ENCODE measurements at places on chromosomes 1 and 21. TPM values are rescaled to one million over a fixed set of nuclear protein-coding genes. Genes with fewer than 3 reads are reported as not detected.
A peak's percentile ranks its signal among the peaks of the same experiment; 100 is the strongest.

Gene LCE1E
- total RNA-seq = not detected

Gene TMEM269
- 0.57 TPM for total RNA-seq

Gene GUCA2B
- not detected for total RNA-seq

DNA sequence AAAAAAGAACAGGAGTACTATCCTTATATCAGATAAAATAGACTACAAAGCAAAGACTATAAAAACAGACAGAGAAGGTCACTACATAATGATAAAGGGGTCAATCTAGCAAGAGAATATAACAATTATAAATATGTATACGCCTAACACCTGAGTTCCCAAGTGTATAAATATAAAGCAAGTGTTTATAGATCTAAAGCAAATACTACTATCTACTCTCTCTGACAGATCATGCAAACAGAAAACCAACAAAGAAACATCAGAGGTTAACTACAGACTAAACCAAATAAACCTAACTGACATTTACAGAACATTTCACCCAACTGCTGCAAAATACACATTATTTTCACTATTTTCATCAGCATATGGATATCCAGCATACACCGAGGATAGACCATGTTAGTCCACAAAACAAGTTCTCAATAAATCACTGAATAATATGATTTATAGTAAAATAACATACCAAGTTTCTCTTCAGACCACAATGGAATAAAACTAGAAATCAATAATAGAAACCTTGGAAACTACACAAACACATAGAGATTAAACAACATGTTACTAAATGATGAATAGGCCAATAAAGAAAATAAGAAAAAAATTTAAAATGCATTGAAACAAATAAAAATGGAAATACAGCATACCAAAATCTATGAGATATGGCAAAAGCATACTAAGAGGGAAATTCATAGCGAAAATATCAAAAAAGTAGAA lies 22.7 kb downstream of the UCHL5 start:
- DNase-seq = no peak

DNA sequence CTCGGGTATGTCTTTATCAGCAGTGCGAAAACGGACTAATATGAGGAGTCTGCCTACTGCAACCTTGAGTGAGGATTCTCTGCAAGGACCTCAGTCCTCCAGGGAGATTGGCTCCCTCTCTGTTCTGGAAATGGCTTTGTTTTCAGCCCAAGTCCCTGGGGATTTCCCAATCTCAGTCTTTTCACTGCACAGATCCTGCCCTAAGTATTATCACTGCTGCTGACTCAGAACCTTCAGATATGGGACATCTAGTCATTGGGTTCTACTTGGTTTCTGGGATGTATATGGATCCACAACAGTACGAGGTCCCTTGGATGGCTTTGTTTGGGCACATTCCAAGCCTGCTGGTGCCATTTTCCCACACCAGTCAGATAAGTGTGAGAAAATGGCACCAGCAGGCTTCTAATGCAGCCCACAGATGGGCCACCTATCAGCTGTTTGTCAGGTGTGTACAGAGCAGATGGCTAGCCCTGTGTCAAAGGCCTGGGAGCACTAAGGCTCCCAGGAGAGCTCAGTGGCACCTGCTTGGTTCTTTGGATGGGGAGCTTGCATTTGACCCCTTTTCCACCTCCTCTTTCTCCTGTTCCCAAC lies 27.4 kb downstream of the ELF3 start:
- DNase-seq = no peak

DNA sequence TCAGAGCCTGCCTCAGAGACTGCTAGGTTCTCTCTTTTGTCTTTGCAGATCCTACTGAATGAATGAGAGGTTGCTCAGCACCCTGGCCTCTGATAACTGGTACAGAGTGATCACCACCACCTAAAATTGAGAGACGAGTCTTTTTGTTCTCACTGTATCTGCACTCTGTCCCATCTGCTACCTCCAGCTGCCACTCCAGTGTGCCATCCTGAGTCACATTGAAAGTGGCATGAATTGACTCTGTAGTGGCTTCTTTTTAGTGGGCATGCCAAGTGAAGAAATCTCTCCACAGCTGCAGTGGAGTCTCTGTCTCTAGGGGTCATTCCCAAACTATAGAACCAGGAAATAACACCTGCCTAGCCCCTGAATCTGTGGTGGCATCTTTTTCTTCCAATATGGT lies 14.7 kb downstream of the CAMK1G start:
- DNase-seq = no peak

- DNase-seq = peak; percentile 66
These were observed 57.3 kb downstream of the NKAIN1 start for GRCh38 chr1:31182352-31182751.

- peak; percentile 90 for DNase-seq
These were observed 9.0 kb downstream of the CD2 start for GRCh38 chr1:116763116-116763786.

All from activated naive CD4-positive, alpha-beta T cell treated with anti-CD3 and anti-CD28 coated beads for 36 hours (primary cell).